Colonic mucosa (tissue), 4 donors: ENCODE measurements at places on chromosomes 7 and 10.

GRCh38 chr7:4806983-4807597 lies 31.7 kb downstream of the AP5Z1 start:
- DNase-seq, result no peak

DNA sequence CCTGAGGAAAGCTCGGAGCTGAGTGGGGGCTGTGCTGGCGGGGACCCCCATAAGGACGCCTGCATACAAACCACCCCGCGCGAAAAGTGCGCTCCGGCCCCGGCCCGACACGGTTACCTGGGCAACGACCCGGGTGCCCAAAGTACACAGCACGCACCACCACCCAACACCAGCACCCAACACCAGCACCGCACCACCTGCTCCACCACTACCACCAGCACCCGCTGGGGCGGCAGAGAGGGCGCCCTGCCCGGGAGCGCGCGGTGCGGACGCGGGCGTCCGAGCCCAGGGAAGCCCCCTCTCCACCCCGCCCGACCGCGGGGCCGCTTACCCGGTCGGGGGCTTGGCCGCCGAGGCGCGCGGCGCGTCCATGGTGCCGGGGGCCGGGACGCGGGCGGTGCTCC lies 345 bp downstream of the COBL start:
- DNase-seq, result peak; percentile 68

DNA sequence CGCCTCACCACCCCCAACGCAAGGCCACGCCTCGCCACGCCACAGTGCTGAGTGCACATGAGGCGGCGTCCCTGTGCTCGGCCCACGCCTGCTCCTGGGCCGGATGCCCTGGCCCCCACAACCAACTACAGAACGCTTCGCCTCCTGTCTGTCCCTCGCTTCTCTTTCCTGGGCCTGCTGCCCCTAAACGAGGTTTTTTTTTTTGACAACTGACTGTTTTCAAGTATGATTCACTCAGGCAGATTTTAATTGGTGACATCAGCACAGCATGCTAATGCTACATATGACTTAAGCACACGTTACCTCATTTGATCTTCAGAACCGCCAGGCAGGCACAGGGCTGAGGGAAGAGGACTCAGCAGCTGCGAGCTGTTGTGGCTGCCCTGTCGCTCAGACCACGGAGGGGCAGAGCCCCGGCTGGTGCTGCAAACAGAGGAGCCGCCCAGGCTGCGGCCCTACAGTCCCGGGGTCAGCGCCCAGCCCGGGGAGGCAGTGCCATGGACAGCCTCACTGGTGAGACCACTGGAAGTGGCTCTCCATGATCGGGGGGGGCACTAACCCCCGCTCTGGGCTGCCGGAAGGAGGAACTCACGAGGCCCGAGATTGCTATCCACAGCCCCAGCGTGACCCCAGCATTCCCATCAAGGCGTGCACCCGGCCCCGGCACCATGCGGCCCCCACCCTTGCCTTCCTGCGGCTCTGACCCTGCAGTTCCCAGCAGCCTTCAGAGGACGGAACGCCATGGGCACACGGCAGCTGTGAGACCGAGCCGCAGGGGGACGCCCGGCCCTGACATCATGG lies 212.8 kb downstream of the MAD1L1 start:
- DNase-seq, result peak; percentile 47

DNA sequence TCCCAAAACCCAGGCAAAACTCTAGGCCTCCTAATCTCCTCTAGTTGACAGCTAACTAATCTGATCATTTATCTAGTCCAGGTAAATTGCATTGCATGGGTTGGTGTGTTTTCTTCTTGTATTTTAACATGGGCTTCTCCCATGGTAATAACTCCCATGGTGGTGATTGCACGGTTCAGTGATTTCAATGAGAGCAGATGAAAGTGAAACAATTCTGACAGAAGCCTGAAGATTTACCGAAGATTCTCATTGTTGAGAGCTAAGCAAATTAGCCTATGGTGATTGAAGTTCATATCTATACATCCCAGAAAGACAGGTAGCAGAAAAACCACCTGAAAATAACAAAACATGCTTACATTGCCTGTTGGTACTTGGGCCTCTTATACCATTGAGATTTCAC lies 26.6 kb upstream of the LIPN start:
- DNase-seq, result no peak

DNA sequence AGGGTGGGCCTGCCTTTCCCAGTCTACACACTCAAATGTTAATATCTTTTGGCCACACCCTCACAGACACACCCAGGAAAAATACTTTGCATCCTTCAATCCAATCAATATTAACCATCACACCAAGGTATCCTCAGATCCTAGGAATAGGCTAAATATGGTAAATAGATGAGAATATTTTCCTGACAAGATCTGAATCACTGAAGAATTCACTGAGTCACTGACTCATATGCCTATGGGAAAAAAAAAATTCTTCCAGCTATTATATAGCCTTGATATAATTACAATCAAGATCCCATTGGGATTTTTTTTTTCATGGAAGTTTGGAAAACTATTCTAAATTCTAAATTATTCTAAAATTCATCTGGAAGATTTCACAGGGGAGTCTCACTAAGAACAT lies 65.8 kb downstream of the INHBA start:
- DNase-seq, result no peak

GRCh38 chr10:28777911-28778310 lies 100.6 kb downstream of the BAMBI start:
- no peak for DNase-seq

GRCh38 chr10:48211777-48212176 lies 62.7 kb downstream of the FRMPD2 start:
- no peak for DNase-seq

GRCh38 chr7:96322847-96323461 lies 1.1 kb upstream of the SLC25A13 start:
- DNase-seq, result no peak

DNA sequence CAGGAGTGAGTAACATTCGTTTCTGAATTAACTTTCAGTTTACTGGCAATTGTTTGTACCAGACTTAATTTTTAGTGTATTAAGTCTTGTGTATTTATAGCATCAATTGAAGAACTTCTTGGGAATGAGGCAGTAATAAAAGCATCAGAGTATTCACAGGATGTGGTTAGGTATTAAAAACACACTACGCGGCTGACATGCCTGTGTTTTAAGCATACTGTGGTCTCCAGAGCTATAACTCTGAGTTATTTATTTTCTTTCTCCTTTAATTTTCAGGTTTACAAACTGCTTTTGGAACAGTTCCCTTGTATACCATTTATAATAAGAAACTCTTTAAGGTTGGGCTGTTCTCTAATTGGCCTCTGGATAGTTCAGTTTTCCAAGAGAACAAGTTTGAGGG lies 626.1 kb upstream of the NRG3 start:
- no peak for DNase-seq

DNA sequence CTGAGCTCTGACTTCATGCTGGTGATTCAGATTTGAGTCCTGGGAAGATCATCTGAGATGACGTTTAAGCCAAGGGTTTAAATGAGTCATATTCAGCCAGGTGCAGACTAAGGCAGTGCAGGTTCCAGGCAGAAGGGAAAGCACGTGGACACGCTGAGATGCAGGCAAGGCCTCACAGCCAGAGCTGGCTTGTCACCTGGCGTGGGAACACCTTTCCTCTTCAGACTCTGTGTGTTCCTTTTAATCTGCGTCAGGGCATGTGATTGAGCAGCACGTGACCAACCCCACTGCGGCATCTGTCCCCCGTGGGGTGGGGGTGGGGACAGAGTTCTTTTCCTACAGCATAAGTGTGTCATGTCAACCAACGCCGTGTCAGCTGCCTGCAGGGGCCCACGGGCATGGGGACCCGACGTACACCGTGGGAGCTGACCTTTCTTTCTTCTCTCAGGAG lies 10.7 kb upstream of the IDI2 start:
- DNase-seq, result no peak
